T-helper 2 cell (primary cell): ENCODE measurements at places on chromosomes 13 and 19.
A peak's percentile ranks its signal among the peaks of the same experiment; 100 is the strongest.

GRCh38 chr13:27339299-27339698 is 68.7 kb downstream of the RASL11A start:
- DNase-seq: no peak

- peak; percentile 16 for DNase-seq
Observed at GRCh38 chr19:7799640-7800355, 30.2 kb upstream of the EVI5L start.

DNA sequence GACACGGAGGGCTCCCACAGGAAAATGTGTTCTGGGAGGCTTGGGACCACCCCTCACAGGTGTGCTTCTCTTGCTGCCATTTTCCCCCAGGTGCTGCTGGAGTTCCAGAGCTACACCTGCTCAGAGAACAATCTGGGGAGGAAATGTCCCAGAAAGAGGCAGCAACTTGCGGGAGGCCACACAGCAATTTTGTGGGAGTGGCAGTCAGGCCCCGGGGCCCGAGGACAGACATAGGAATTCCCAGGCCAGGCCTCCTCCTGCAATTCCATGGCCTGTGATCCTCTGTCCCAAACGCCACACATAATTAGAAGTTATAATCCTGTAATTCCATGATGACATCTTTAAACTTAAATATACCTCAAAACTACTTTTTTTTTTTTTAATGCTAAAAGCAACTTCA is 1.8 kb downstream of the RHPN2 start:
- no peak for DNase-seq

- DNase-seq: no peak
Observed at GRCh38 chr13:23618341-23618740, 48.1 kb downstream of the TNFRSF19 start.

GRCh38 chr13:38700051-38700450 is 13.2 kb downstream of the FREM2 start:
- no peak for DNase-seq

DNA sequence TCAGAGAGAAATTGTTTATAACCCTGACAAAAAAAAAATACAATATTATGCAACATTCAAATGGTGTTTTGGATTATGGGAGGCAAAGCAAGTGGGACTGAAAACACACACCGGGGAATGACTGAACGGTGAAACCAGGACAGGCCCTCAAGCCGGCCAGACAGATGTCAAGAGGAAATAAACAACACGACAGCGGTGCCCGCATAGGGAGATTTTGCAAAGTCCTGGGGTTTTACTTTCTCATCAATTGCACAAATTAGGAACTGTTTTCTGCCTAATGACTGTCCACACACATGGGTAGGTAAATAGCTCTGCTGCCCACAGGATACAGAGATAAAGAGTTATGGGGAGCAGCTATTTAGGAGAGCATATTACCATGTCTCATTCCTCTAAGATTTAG is 134.5 kb downstream of the IRS2 start:
- no peak for DNase-seq

DNA sequence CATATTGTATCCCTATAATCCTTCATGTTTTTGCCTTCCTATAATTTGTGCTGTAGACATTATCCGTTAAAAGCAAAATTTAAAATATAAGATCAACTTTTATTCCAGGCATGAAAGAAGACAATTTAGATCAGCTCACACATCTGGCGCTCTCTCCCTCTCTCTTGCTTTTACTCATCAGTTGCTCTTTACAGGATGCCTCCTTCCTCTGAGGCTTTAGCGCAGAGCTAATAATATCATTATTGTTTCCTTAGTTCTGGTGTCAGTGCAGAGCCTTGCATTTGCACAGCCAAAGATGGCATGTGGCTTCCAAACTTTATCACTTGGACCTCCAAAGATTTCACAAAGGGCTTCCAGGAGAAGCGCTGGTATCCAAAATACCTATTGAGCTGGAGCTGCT is 295.1 kb downstream of the FGF9 start:
- DNase-seq: no peak

DNA sequence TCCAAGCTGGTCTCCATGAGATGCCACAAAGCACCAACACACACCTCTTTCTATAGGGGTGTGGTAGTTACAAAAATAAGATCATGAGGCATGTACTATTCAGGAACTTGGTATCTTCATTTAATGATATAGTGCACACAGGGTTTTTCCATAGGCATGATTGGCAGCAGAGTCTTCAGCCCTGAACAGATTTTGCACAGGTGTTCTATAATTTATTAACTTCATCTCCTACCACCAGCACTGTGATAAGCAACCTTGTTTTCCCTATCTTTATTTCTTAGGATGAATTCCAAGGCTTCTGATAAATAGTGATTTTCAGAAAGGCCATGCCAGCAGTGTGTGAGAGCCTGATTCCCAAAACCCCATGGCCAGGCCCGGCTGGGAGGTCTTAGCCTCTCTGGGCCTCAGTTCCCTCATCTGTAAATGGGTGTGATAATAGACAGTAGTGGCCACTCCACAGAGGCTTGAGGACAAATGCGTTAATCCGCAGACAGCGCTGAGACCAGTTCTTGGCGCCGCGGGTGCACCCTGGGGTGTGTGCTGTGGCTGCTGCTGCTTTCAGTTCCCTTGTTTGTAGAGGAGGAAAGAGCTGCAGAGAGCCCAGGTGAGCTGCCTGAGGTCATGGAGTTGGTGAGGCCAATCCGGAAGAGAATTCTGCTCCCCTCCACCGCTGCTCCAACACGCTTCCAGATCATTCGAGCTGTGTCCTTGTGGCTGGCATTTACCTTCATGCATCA is 33.1 kb downstream of the DHRS12 start:
- DNase-seq: no peak

DNA sequence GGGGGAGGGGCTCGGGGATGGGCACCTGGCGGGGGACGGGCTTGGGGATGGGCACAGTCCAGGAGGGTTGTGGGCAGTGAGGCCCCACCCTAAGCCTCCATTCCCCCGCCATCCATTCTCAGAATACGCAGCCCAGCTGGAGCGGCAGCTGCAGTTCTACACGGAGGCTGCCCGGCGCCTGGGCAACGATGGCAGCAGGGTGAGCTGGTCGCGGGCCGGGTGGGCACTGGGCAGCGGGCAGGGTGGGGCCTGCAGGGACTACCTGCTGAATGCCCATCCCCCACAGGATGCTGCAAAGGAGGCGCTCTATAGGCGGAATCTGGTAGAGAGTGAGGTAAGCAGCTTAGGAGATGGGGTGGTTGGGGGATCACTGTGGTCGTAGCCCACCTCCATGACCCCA is 8.3 kb downstream of the PODNL1 start:
- no peak for DNase-seq
